GM10248 (cell line): ENCODE measurements at places on chromosomes 11 and 22.

GRCh38 chr11:122628810-122629555, 26.5 kb upstream of the UBASH3B start:
- peak; percentile 65 for DNase-seq

GRCh38 chr11:121932646-121933185, 183.3 kb downstream of the BLID start:
- no peak for DNase-seq

DNA sequence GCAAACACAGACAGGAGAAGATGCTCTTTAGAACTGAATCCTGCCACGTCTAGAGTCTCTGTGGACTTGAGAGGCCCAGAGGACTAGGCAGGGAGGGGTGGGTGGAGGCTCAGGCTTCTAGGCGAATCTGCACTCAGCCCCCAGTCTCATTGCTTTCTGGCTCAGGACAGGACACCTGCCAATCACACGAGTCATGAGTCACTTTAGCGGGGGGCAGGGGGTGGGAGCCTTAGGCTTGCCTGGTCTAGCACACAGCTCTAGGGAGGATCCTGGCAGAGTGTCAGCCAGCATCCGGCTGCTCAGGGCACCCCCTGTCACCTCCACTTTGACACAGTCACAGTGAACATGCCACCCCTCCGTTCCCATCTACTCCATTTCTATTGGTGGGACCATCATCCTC, 167.7 kb downstream of the CEP164 start:
- DNase-seq: no peak

DNA sequence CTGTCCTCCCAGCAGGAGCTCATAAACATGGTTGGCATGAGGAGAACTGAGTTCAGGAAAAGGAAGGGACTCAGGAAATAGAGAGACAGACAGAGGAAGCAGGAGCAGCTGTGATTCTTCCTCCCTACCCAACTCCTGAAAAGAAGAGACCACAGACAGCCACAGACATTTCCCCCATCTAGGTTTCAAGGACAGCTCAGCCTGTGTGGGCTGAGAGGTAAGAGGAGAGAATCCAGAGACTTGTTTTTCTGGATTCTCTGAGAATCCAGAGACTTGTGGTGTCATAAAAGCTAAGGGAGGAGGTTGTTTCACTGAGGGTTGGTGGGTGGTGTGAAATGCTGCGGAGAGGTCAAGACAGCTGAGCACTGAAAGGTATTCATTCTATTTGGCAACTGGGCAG, 19.0 kb upstream of the STK33 start:
- no peak for DNase-seq

DNA sequence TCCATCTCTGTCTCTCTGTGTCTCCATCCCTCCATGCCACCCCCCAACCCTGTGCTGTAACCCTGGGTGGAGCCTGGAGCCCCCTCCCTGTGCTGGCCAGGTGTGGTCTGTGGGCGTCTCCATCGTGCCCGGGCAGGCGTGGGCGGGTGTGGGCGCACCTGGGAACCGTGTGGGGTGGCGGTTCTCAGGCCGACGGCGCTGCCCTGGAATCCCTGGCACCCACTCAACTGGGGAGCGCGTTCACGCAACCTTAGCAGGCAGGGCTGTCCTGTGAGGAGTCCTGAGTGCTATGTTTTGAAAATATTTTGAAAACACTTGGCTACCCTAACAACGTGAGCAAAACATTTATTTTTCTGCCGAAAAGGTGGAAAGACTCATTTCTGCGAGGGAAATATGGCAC, 4.7 kb downstream of the TNNT3 start:
- no peak for DNase-seq

DNA sequence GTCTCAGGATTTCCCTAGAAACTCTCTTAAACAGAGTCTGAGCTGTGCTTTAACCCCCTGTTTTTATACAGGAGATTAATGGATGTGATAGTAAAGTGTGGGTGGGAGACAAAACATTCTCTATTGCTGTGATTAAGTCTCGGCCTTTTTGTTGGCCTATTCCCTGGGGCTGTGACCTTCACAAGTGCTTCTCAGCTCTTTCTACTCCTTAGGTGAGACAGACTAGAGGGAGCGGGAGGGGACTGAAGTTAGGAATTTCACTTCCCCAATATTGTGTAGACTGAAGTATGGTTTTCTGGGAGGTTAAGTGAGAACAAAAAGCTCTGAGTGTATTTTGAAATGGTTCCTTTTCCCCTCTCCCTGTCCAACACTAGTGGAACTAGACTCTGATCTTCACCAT, 29.8 kb upstream of the OR8B8 start:
- no peak for DNase-seq

- peak; percentile 77 for DNase-seq
These were observed 8.2 kb downstream of the CBX7 start for GRCh38 chr22:39144101-39144767.

DNA sequence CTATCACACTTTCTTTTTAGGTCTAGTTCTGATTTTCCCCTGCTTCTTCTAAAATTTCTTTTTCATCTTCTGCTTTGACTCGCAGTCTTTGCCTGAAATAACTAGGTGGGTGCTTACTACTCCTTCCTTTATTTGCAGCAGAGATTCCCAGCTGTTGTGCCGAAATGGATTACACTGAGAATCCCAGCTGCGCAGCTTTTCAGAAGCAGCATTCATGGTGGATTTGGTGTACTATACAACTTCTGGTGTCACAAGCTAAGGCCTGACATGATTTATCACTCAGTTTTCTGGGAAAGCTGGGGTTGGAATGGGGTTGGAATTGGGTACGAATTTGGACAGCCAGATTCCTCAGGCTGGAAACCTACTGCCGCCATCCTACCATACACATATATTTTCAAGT, 6.0 kb upstream of the XKR3 start:
- no peak for DNase-seq

DNA sequence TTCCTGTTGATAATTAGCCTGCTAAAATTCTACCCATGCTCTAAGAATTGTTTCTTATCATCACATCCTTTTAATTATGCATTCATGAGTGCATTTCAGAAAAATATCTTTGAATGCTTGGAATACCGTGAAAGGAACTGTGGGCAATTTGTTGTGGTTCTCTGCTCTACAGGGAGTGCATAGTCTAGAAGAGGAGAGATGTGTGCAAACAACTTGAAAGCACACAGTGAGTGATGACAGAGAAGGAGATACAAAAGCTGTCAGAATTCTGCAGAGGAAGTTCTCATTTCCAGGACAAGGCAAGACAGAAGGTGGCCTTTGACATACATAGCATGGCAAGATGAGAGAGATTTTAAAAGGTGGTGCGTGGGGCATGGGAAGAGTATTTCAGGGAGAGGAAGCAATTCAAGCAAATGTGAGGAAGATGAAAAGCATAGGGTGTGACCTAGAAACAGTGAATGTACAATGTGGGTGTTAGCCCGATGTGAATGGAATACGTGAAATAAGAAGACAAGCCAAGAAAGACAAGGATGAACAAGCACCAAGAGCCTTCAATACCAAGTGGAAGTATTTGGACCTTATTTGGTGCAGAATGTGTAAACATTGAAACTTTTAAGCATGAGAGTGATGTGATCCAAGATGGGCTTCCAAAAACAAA, 5.0 kb downstream of the MMP8 start:
- DNase-seq: no peak

- no peak for DNase-seq
These were observed 12.6 kb upstream of the UPB1 start for GRCh38 chr22:24482575-24482974.

- DNase-seq: no peak
These were observed 19.6 kb upstream of the MOGAT2 start for GRCh38 chr11:75697906-75698581.
